Stimulated activated CD4-positive, alpha-beta T cell treated with anti-CD3 and anti-CD28 coated beads, Interleukin-4, amount 100 ng/mL, for 1 hour (primary cell): ENCODE measurements at places on chromosomes 12 and 14.
A peak's percentile ranks its signal among the peaks of the same experiment; 100 is the strongest.

GRCh38 chr14:30974628-30975027 is 50.8 kb upstream of the AP4S1 start:
- DNase-seq: no peak

- no peak for DNase-seq
These were observed 60.3 kb downstream of the MED13L start for GRCh38 chr12:116217045-116217735.

DNA sequence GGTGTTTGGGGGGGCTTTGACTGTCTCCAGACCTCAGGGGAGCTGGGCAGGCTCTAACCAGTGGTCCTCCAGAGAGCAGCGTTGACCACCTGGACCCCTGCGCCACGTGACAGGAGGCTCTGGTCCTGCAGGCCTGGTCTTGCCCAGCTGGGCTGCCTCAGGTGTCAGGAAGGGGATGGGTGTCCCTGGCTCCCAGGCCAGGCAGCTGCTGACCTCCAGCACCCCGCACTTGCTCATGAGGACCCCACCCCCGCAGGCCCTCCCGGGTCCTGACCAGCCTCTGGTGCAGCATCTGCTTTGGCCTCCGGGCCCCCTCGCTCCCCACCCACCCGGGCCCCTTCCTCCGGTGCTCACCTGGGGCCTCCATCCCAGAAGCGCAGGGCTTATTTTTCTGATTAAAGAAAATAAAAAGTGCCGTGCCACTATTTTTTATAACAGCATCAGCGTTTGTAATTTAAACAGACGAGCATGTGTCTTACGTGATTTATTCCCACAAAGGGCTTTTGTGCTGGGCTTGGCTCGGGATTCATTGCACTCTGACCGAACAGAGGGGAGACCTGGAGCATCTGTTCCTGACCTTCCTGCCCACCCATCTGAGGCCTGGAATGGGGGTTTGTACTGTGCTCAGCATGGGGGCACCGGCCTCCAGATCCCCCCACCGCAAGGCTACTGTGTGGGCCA is 21.7 kb downstream of the FBRSL1 start:
- DNase-seq: no peak

DNA sequence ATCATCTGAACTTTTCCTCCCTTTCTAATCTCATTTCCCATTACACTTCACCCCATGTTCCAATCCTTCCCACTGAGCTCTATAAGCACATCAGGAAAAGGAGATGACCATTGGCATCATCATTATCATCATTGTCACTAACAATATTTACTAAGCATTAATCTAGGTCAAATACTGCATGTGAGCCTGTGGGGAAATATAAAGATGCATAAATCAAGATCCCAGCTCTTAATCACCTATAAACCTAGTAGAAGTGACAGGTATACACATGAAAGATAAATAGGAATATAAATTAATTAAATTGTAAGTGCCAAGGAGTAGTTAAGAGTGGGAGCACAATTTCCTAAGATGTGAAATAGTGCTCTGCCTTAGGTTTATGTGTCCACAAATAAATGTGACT is 100.6 kb downstream of the OTOGL start:
- DNase-seq: no peak

- DNase-seq: no peak
These were observed 245.5 kb downstream of the ATP23 start for GRCh38 chr12:58186914-58187313.

- no peak for DNase-seq
These were observed 907.5 kb upstream of the MDGA2 start for GRCh38 chr14:48582938-48583337.

DNA sequence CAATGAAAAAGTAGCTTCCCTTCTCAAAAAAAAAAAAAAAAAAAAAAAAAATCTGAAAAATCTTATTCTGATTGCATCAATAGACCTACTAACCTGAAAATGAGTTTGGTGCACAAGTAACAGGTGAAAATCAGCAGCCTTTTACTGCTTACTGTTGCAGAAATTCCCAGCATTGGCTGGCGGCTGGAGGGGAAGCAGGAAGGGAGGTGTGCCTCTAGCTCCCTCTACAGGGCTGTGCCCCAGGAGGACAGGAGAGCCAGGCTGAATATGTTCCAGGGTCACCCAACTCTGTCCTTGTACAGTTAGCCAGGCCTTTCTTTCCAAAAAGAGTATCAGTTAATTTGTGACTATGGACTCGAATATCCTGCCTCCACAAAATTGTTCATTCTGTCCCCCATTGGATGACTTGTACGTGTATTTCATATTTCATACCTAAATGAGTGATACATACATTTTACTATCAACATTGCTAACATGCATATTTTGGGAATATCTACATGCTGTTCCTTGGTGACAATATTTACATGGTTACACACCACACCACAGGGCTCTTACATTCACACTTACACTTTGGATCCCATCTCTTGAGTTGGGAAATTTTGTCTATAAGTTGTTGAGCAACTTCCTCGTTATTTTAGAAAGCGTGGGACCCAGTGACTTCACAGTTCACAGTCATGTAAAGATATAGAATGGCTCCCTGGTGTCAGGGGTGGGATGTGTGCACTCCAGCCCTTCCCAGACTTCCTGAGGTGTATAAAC is 124.8 kb downstream of the SAMD4A start:
- peak; percentile 52 for DNase-seq

- DNase-seq: no peak
These were observed 15.8 kb upstream of the PTPRR start for GRCh38 chr12:70936203-70936813.

DNA sequence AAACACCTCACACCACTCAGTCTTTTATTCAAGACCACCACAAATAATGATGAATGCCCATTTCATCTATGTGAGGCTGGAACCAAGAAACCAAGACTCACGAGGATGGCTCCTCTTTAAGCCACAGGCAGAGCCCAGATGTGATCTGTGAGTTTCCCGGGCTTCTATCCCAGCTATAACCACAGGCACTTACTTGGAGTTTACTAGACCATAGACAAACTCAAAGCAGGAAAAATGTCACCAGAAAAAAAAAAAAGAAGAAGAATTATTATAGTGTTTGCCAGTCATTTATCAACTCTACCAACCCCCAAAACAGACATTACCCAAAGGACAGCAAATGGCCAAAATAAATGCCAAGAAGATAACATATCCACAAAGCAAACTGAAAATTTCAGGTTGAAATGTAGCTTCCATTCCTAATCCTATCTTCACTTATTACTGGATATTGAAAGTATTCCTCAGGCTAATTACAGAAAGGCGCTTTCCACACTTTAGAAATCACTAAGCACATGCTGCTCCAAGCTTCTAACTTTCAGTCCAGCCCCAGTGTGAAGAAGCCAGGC is 44.7 kb downstream of the ZFYVE1 start:
- no peak for DNase-seq

DNA sequence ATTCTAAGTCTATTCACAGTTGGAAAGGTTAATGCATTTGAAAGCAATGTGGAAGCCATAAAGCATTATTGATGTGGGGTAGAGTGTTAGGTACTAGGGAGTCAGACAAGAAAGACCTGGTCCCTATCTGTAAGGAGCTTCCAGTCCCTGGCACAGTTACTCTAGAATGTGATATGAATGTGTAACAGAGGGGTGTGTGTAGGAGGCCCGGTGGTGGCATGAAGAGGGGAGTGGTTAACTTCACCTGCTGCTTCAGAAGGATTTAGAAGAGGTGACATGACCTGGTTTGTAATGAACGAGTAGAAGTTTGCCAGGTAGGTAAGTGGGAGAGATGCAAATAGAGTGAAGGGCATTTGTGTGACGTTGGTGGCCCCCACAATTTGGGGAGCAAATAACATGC is 15.1 kb upstream of the GALNT6 start:
- no peak for DNase-seq

DNA sequence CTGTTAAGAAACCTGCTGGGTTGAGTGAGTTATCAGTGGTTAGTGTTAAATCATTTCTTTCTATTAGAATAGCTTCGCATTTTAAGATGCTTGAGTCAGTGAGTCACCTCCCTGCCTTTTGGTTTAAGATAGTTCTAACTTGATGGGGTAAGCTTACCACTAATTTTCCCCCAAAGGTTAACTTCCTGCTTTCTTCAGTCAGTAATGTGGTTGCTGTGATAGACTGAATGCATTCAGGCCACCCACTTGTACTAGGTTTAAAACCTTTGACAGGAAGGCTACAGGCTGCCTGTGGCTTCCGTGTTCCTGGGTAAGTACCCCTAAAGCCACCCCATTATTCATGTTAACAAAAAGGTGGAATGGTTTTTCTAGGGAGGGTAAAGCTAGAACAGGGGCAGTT is 25.3 kb downstream of the CLEC2A start:
- peak; percentile 5 for DNase-seq

- no peak for DNase-seq
These were observed 16.9 kb upstream of the GSG1 start for GRCh38 chr12:13120413-13120812.

DNA sequence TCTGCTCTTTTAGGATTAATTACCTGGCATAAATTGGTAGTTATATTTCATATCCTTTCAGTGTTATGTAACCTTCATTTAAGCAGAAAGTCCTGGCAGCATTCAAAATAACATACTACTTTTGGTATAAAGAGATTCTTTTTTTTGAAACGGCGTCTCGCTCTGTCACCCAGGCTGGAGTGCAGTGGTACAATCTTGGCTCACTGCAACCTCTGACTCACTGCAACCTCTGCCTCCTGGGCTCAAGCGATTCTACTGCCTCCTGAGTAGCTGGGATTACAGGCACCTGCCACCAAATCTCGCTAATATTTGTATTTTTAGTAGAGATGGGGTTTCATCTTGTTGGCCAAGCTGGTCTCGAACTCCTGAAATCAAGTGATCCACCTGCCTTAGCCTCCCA is 9.2 kb downstream of the KTN1 start:
- DNase-seq: no peak

DNA sequence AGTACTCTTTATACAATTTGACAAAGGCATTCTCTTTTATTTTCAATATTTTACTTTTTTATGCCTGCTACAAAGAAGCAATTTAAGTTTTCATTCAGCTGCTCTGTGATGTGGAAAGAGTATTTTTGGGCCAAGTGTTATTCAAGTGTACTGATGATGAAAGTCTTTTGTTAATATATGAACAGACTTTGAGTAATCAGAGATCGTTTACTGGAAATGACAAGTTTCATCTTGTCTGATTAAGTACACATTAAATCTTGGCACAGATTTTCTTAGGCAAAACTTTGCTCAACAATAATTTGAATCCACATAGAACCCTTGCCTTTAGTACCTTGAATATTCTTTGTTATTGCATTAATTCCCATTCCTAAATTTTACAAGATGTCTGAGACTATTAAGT is 13.3 kb upstream of the PZP start:
- no peak for DNase-seq

- no peak for DNase-seq
These were observed 2.0 kb upstream of the KRT75 start for GRCh38 chr12:52436000-52436827.

DNA sequence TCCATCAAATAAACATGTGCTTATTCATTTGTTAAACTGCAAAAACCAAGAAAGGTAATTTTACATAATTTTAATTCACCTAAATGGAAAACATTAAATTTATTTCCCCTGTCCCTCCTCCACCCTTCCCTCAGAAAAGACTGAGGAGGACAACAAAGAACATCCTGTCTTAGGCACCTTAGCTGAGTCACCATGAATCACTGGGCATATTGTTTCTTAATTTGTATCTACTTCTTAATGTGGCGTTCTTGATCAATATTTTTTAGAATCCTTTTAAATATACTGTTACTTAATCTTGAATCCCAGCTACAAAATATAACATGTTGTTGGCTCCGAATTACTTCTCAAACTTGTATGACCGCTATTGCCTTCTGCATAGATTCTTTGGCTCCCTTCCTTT is 23.5 kb downstream of the SIX6 start:
- no peak for DNase-seq

GRCh38 chr14:61113561-61114225 is 132.6 kb downstream of the SLC38A6 start:
- DNase-seq: no peak

DNA sequence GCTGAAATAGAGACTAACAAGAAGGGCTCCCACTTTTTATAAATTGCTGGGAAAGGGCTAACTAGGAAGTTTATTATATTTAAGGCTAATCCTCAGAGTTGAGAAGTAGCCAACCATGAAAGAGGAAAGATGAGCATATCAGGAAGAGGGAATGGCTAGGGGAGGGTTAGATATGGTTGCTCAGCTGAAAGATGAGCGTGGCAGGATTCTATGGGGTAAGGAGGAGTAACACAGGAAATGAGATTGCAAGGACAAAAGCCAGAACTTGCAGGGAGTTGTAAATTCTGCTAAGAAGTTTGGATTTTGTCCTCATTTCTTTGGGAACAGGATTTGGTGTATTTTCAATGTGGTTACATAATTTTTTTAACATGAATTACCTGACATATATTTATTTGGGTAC is 127.4 kb upstream of the ATP2B1 start:
- DNase-seq: no peak

GRCh38 chr12:113284751-113285150 is 50.2 kb downstream of the SLC8B1 start:
- no peak for DNase-seq

GRCh38 chr12:120970310-120970709 is 8.0 kb upstream of the HNF1A start:
- DNase-seq: no peak

DNA sequence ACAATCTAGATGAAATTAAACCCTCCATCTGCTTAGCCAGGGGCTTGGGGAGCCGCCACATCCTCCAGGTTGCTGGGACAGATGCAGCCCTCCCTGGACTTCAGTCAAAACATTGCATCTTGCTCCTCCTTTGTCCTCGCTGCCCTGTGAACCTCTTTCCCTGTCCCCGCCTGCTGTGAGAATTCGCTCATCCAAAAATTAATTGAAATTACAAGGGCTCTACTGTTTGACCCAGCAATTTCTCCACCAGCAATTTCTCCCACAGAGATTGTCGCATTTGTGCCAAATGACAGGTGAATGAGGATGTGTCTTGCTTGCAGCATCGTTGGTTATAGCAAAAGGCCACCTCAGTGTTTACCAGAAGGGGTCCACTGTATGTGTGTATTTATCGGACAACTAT is 5.0 kb upstream of the POP5 start:
- DNase-seq: no peak

- DNase-seq: no peak
These were observed 110.5 kb downstream of the TGFB3 start for GRCh38 chr14:75871181-75871880.

- DNase-seq: no peak
These were observed 31.5 kb downstream of the CLEC1A start for GRCh38 chr12:10067264-10067663.

DNA sequence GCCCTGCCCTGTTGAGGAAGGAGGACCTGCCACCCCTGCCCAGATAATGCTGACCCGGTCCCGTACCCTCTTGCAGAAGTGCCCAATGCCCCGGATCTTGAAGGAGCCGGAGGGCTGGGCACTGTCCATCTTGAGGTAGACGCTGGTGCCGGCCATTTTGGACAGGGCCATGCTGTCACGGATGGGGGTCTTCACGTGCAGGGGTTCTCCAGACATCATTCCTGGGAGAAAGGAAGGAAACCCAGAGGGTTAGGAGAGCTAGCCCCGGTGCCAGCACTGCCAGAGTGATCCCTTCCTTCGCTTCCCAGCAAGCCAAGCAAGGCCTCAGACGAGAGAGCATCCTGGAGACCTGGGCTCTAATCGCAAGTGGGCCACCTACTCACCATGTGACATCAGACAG is 4.2 kb downstream of the SDS start:
- no peak for DNase-seq
